ENCODE measurements at places on chromosomes 2 and 18.

- no peak for DNase-seq
These were observed 348.7 kb downstream of the ARHGAP15 start for GRCh38 chr2:143477714-143478443.

- DNase-seq, result no peak
These were observed 225.5 kb downstream of the DYSF start for GRCh38 chr2:71678874-71679273.

- DNase-seq, result no peak
These were observed 113.4 kb upstream of the PDE1A start for GRCh38 chr2:182540252-182540651.

DNA sequence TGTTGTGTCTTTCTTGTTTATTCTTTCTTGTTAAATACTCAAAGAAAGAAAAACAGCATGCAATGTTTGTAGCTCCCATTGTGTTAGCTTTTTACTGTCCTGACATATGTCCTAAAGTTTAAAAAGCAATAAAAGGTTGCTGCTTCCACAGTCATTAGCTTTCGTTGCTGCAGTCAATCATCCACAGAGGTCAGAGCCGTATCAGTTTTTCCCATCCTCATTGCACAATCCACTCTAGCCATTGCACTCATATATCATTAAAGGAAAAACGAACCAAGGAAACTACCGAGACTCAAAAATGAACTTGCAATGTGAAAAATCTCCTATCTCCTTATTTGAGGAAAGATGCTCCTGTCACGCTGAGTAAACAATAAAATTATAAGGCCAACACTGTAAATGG, 954.1 kb downstream of the DPP10 start:
- no peak for DNase-seq

GRCh38 chr2:85011098-85011497, 40.1 kb downstream of the KCMF1 start:
- DNase-seq, result no peak

- DNase-seq, result no peak
These were observed 632.9 kb upstream of the CELF4 start for GRCh38 chr18:38198526-38198925.

- DNase-seq, result no peak
These were observed 40.6 kb upstream of the RBMS1 start for GRCh38 chr2:160534249-160534648.

DNA sequence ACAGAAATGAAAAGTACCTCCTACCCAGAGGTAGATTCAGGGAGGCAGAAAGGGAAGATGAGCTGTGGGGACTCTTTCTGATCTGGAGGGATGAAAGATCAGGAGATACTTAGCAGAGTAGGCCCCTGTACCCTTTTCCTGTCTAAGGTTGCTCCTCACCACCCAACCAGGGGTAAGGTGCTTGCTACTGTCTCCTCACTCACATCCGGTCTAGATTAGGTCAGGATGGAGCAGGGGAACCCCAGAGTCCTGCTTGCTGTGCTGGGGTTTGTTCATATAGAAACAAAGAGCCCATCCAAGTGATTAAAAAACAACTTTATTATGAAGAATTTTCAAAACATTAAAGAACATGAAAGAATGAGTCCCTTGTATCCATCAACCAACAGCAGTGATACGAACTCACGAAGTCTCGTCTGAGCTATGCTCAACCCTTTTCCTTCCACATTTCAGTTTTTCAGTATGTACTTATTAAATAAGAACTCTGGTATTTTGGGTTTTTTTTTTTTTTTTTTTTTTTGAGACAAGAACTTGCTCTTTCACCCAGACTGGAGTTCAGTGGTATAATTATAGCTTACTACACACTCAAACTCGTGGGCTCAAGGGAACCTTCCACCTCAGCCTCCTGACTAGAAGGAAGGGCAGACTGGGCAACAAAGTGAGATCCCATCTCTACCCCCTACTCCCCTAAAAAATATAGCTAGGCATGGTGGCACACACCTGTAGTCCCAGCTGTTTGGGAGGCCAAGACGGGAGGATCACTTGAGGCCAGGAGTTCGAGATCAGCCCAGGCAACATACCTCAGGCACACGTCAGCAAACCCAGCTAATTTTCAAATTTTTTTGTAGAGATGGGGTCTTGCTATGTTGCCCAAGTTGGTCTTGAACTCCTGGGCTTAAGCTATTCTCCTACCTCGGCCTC, 28.5 kb upstream of the MCFD2 start:
- DNase-seq, result peak; percentile 68

DNA sequence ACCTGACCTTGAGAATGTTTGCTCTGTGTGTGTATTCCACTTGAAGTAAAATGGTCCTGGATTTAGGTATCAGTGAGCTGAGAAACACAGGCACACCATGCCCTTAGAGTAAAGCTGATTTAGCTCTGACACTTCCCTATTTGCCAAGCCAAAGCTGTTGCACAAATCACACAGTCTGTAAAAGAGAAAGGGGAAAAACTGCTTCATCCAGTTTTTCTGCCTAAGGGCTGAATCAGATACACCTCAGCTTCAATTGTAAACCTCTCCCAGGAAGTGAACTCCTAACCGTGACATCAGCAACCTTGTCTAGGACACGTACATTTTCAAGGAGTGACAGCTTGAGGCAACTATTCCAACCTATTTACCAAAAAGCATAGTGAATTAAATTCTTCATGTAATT, 150.4 kb downstream of the NR4A2 start:
- DNase-seq, result no peak

GRCh38 chr2:134491022-134491421, 227.8 kb downstream of the TMEM163 start:
- DNase-seq, result no peak

- DNase-seq, result no peak
These were observed 18.0 kb downstream of the SPEG start for GRCh38 chr2:219452361-219453317.

GRCh38 chr2:109724533-109725460, 69.3 kb upstream of the RGPD5 start:
- DNase-seq, result no peak

DNA sequence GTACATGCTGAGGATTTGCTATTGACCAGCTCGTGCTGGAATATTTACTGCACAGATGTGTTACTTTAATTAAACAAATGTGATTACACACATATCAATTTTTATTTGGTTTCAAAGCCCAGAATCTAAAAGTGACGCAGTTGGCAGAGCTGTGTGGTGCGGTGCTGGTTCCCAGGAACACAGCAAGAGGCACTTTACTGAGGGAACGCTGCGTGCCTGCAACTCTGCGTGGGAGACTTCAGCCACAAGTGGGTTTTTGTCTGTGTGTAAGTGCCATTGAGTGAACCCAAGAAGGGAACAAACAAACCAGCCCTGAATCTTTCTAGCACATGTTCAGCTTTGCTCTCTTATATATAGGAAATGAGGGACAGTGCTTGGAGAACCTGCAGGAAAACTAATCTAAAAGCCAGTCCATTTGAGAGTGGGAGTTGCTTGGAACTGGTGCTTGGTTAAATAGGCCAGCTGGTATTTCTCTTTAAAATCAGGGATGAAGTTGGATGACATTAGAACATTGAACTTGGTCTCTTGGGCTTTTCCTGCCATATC, 196.6 kb upstream of the CELF4 start:
- no peak for DNase-seq

GRCh38 chr2:96152304-96153161, 7.3 kb upstream of the DUSP2 start:
- DNase-seq, result no peak

DNA sequence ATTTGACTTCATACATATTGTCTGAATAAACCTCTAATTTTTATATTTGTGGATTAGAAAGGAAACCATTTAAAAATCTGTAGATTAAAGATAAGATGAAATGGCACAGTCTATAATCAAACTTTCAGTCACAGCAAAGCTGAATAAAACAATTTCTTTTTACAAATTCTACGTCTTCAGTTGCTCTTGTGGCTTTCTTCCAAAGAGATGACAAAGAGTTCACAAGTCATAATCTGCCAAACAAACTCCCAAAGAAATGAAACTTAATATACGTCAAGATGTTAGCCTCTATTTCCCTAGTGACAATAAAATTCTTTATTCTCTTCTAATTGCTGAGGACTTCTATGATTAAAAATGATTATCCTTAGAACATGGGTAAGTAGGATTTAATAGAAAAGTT, 66.3 kb downstream of the FIGN start:
- DNase-seq, result no peak

DNA sequence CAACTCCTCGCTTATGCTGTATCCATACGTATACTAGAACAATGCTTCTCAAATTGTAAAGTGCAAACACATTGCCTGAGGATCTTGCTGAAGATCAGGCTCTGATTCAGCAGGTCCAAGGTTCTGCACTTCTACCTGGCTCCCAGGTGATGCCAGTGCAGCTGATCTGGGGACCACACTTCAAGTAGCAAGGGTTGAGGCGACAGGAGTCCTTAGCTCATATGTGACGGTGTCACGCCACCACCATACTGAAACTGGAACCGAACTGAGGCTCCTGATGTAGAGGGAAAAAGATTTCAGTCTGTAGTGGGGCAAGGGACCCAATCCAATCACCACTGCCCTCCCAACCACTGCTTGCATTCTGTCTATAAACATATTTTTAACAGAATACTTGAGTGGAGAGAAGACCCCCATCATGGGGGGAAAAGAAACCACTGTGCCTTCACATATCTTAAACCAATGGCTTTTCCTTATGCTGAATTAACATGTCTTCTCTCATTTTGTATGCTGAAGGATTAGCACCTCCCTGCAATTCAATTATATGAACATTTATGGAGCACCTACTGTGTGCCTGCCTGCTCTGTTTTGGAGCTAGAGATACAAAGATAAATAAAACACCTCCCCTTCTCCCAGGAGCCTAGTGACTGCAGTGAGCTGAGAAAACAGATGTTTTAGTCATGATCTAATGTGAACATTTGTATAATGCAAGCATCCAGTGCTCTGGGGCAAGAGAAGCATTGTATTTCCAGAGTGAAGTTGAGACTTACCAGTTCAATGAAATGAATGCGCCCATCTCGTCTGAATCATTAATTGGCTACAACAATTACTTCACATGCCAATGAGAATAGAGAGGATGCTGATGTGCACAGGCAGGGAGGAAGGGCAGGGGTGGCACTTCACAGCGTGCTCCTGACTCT, 6.6 kb upstream of the ASAP2 start:
- no peak for DNase-seq
